ENCODE measurements at places on chromosomes 13 and 19.

DNA sequence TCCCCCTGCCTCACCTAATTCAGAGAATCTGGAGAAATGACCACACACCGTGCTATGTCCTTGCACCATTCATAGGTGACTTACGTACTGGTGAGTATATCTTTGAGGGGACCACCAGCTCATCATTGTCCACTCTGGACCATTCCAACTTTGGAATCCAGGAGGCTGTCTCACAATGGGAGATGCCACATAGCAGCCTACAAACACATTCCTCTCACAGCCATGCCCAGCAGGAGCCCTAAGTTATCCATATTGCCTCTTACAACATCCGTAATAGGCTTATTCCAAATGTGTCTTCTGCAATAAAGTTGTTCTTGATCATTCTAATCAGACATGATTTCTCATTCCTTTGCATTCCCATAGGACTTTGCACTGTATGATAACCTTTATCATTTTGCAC, 436.7 kb downstream of the EFNB2 start:
- no peak for DNase-seq

- DNase-seq, result no peak
These were observed 211.0 kb downstream of the SLC7A1 start for GRCh38 chr13:29384466-29384865.

DNA sequence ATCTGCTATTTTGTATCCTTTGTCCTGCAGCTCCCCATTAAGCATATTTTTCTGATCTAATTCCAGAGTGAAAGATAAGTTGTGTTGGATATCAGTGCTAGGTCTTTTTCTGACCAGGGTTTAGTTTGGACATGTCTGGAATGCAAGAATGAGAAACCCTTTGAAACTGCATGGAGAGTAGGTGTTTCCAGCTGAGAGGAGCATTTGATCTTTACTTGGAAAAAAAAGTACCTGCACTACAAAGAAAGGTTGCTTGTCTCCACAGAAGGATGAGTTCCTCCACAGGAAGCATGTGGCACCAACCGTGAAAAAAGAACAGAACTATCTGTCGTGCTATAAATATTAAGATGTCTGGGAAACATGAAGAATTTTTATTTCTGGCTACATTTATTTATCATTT, 36.6 kb upstream of the MED4 start:
- DNase-seq, result no peak

- DNase-seq, result no peak
These were observed 149.4 kb downstream of the STK24 start for GRCh38 chr13:98427331-98427995.

GRCh38 chr13:26988059-26988769, 183.4 kb downstream of the USP12 start:
- no peak for DNase-seq

DNA sequence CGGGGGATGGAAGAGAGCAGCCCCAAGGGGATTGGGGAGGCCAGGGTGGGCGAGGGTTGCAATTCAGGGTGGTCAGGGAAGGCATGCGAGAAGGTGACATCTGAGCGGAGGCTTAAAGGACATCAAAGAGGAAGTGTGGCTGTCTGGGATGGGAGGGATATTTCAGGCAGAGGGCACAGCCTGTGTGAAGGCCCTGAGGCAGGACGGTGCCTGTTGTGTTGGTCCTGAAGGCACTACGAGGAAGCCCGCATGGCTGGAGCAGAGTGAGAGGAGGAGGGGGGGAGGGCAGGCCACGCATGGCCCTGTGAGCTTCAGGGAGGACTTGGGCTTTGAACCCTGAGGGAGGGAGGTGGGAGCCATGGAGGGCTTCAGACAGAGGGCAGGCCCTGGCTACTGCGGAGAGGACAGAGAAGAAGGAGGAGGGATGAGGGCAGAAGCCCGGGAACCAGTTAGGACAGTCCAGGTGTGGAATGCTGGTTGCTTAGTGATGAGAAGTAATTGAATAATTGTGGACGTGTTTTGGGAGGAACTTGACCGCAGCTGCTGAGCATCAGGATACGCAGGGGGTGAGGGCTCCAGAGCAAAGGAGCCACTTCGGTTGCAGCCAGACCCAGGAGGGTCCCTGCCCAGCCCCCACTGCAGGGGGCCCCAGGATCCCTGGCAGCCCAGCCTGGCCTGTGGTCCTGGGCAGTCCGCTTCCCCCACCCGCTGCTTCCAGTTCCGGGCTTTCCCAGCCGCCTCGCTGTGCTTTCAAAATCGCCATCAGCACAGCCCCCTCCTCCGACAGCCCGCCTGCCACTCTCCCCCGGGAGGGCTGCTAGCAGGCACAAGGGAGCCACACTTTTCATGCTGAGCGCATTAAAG, 6.2 kb downstream of the TLE6 start:
- DNase-seq, result no peak

GRCh38 chr13:69524459-69525150, 583.0 kb upstream of the ATXN8OS start:
- DNase-seq, result no peak

DNA sequence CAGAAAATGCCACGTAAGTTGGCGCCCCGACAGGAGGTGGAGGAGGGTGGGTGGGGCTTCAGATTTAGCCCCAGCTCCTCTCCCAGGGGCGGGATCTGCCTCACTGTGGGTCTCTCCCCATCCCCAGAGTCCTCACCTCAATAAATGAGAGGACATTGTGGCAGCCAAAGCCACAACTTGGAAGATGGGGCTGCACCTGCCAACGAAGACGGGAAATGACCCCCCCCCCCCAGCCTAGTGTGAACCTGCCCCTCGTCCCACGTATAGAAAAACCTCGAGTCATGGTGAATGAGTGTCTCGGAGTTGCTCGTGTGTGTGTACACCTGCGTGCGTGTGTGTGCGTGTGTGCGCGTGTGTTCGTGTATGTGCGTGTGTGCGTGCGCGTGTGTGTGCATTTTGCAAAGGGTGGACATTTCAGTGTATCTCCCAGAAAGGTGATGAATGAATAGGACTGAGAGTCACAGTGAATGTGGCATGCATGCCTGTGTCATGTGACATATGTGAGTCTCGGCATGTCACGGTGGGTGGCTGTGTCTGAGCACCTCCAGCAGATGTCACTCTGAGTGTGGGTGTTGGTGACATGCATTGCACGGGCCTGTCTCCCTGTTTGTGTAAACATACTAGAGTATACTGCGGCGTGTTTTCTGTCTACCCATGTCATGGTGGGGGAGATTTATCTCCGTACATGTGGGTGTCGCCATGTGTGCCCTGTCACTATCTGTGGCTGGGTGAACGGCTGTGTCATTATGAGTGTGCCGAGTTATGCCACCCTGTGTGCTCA, 1.5 kb upstream of the TRAPPC5 start:
- no peak for DNase-seq

- DNase-seq, result peak; percentile 12
These were observed 208.3 kb upstream of the PCDH9 start for GRCh38 chr13:67438465-67438864.

DNA sequence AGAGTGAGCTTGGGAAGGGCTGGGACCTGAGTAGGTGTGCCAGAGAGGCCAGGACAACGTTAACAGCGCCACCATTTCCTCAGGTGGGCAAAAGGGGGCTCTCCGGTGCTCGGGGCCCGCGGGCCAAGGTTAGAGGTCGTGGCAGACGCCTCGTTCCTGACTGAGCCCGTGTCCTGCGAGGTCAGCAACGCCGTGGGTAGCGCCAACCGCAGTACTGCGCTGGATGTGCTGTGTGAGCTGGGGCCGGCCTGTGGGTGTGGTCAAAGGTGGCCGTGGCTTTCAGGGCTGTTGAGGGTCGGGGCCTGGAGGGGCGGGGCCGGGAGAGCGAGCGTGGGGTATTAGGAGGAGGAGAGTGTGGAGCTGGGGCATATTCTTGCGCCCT, 3.7 kb downstream of the KIRREL2 start:
- no peak for DNase-seq

DNA sequence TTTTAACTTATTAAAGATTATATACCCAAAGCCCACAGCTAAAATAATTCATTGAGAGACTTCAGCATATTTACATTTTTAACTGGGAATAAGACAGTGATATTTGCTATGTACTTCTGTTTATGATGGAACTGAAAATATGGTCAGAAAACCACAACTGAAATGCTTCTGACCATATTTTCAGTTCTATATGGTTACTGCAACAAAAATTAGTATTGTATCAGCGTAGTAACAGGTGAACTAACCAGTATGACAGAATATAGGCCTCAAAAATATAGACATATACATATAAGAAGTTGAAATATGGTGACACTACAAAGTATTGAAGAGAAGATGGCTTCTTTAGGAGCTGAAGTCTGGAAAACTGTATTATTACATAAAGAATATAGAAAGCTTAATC, 857.4 kb downstream of the OLFM4 start:
- no peak for DNase-seq

GRCh38 chr19:14943601-14944000, 2.3 kb downstream of the OR7C2 start:
- DNase-seq, result peak; percentile 5

- no peak for DNase-seq
These were observed 718.5 kb downstream of the EFNB2 start for GRCh38 chr13:105816994-105817393.

- DNase-seq, result no peak
These were observed 1947.1 kb downstream of the OLFM4 start for GRCh38 chr13:54975676-54976075.

DNA sequence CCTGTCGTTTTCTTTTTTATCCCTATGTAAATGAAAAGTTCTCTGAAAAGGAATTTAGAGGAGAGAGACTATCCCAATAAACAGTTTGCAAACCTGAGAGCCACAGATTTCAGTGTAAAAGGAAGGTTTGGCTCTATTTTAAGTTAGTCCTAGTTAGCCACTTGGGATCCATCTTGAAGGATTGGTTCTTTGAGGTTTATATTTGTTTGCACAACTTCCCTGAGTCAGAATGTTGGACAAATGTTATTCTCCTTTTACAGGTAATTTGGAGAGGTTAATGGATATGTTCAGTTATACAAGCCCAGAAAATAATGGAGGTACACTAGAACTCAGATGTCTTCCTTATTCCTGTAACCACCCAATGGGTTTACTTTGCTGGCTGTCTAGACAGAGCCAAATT, 2.6 kb upstream of the DNAJC15 start:
- DNase-seq, result no peak

GRCh38 chr19:19403373-19403901, 2.0 kb upstream of the GATAD2A start:
- no peak for DNase-seq

- DNase-seq, result no peak
These were observed 151.0 kb upstream of the RXFP2 start for GRCh38 chr13:31588316-31588715.

GRCh38 chr13:36031490-36031889, 99.7 kb downstream of the DCLK1 start:
- no peak for DNase-seq

Data from SW 1271 (cell line).